ENCODE measurements at places on chromosomes 4 and X. TPM values are rescaled to one million over a fixed set of nuclear protein-coding genes. Genes with fewer than 3 reads are reported as not detected.

Gene F9
- total RNA-seq, result not detected

Gene SMIM31
- not detected for total RNA-seq

Gene FAM9B
- total RNA-seq, result not detected

Gene BEX2
- 2.1 TPM for total RNA-seq

Gene CPLX1
- 1.3 TPM for total RNA-seq

Gene TMPRSS11B
- not detected for total RNA-seq

Gene C4orf36
- not detected for total RNA-seq

Gene SH3D19
- total RNA-seq, result 184 TPM

Gene DGAT2L6
- not detected for total RNA-seq

Gene ZNF732
- not detected for total RNA-seq

Gene USP17L26
- total RNA-seq, result not detected

Gene LPAR4
- total RNA-seq, result 0.83 TPM

Gene BMPR1B
- total RNA-seq, result 11.3 TPM

DNA sequence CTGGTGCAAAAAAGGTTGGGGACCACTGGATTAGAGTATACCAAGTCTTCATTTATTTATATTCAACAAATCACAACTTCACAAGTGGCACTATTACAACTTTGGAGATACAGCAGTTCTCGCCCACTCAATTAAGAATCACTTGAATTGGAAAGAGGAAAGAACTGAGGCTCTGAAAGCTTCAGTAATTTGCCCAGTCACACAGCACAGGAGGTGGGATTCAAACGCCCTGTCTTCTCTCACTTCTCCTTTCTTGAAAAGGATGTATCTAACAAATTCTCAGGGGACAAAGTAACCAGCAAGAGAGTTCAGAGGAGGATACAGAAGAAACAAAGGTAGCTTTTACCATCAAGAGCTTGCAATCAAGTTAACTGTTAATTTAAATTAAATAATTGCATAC lies 12.4 kb downstream of the SMIM14 start:
- no peak for DNase-seq

- no peak for DNase-seq
Observed at GRCh38 chrX:30951003-30951402, 61.9 kb upstream of the TAB3 start.

- no peak for DNase-seq
Observed at GRCh38 chr4:124426279-124426678, 286.3 kb downstream of the ANKRD50 start.

DNA sequence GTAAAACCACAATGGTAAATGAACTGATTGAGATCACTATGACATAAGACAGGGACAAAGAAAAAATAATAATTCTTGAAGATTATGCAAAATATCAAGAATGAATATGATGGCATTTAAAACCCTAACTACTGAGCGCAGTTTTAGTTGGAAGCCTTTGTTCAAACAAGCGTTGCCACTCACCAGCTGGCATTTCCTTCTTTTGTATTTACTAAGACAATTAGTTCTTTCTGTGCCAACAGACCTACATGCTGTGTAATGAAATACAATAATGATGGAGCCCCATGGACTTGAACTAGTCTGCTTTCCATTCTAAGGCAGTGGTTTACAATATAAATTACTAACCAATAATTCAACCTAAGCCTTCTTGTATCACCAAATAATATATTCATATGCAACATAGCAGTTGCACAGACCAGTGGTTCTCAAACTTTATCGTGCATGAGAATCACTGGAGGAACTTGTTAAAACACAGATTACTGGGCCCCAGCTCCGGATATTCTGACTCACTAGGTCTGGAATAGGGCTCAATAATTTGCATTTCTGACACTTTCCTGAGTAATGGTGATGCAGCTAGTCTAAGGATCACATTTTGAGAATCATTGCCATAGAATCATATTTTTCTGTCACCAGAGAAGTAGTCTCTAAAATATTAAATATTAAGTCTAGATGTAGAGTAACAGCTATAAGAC lies 196.4 kb upstream of the MAGEB18 start:
- no peak for DNase-seq

DNA sequence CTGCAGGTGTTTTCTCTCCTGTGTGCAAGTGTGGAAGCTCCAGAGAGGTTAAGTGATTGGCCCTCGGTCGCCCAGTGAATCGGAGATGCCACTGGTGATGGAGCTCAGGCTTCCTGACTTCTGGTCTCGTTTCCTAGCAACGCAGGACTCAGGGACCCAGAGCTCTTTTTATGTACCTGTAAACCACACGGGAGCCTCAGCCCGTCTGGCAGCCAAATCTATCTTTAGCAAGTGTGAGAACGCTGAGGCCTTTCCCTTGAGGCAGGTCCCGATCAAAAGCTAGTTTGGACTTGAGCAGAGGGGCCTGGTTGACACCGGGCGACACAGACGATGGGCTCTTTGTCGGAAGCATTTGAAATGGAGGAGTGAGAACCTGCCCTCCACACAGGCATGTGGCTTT lies 116.8 kb downstream of the SORCS2 start:
- DNase-seq, result no peak

GRCh38 chrX:72254816-72255215 lies 16.0 kb upstream of the ERCC6L start:
- no peak for DNase-seq

- DNase-seq, result no peak
Observed at GRCh38 chr4:178427663-178428062, 985.4 kb upstream of the AGA start.

DNA sequence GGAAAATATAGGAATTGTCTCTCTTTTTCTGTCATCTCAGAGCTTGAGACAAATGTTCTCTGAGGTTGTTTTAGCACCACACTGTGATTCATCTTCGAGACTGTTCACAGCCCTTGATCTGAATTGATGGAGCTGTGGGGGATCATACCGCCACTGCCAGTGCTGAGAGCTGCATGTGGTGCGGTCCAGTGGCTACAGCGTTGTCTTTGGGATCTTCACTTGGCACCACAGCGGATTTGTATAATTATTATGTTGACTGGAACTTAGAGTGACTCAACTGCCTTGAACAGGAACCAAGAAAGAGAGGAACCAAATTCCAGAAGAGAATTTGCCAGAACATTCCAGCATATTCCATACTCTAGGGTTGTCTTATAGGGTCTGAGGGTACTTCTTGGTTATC lies 29.1 kb downstream of the TBL1X start:
- DNase-seq, result no peak

- no peak for DNase-seq
Observed at GRCh38 chr4:53476232-53477037, 99.0 kb downstream of the FIP1L1 start.

DNA sequence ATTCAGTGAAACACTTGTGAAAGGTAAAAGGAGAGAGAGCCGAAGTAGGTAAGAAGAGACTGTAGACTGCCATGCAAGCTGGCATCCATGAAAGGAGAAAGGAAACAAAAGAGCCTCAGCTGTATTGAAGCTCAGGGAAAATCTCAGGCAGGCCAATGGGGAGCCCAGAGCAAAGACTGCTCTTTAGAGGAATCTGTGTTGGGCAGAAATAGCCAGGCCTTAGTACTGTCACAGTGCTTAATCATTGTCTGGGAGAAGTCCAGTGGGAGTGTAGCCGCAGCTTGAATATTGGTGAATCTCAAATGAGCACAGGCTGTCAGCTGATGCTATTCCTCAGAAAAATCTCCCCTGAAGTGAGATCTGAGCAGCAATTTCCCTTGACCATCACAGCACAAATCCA lies 27.6 kb downstream of the CYLC1 start:
- no peak for DNase-seq

GRCh38 chrX:4663085-4663484 lies 949.6 kb upstream of the PRKX start:
- DNase-seq, result no peak

- DNase-seq, result no peak
Observed at GRCh38 chr4:62901101-62901500, 1508.1 kb downstream of the TECRL start.

DNA sequence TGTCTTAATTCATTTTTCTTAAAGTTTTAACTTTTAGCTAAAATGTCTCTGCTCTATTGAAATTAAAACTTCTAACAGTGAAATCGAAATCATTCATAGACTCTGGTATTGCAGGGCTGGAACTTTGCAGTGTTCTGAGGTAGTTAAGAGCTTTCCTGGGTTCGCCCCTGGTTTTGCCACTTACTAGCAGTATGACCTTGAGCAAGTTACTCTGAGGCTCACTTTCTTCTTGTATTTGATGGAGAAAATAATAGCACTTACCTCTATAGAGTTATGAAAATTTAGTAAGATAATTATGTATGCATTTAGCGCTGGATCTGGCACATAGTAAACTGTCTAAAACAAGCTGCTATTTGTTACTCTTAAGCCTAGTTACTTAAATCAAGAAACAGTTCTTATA lies 1.7 kb downstream of the SLAIN2 start:
- no peak for DNase-seq

DNA sequence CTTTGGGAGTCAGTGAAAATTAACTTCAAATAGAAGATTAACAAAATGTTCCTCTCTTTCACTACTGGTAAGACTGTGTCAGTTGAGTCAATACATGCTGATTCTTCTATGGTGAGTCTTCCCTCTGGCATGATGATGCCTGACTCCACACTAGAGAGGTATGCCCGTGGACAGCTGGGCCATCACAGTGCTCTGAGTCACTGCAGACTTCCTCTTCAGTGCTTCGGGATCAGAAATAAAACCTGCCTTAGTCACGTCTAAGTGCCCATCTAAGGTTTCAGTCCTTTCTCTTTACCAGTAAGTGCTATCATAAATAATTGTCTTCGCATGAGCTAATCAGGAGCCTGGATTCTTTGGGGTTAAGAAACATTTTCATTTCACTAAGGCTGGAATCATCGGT lies 1.6 kb upstream of the ASB5 start:
- DNase-seq, result no peak

- no peak for DNase-seq
Observed at GRCh38 chr4:113440371-113440770, 321.2 kb downstream of the CAMK2D start.

- DNase-seq, result no peak
Observed at GRCh38 chr4:60648774-60649173, 551.4 kb upstream of the ADGRL3 start.

DNA sequence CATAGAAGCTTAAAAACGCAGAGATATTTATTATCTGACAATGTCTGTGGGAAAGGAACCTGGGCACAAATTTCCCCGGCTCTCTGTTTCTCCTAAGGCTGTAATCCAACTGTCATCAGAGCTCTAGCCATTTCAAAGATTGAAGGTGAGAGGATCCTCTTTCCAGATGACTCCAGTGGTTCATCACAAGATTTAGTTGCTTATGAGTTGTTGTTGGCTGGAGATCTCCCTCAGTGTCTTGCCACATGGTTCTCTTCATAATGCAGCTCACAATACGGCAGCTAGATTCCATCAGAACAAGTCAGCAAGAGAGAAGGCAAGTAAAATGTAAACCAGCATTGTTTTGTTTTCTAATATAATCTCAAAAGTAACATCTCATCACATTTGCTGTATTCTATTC lies 369.4 kb downstream of the GASK1B start:
- no peak for DNase-seq

GRCh38 chr4:120017939-120018692 lies 48.5 kb downstream of the MAD2L1 start:
- DNase-seq, result no peak
